ENCODE measurements at places on chromosomes 3 and 15. TPM values are rescaled to one million over a fixed set of nuclear protein-coding genes. Genes with fewer than 3 reads are reported as not detected.

DNA sequence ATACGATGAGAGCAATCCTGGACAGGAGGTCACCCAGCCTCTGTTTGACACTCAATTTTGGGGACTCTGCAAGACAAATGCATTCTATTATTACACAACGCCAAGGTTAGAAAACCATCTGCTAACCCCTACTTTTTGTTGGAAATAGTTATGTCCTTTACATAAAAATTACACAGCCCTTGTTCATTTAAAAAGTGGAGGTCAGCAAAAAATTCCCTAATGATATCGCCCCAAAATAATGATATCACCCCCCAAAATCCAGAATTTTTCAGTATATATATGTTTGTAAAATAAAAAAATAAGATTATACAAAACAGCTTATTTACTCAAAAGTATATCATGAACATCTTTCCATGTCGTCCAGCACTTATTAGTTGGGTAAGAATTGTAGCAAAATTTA, 11.4 kb downstream of the ROPN1 start:
- DNase-seq = no peak

DNA sequence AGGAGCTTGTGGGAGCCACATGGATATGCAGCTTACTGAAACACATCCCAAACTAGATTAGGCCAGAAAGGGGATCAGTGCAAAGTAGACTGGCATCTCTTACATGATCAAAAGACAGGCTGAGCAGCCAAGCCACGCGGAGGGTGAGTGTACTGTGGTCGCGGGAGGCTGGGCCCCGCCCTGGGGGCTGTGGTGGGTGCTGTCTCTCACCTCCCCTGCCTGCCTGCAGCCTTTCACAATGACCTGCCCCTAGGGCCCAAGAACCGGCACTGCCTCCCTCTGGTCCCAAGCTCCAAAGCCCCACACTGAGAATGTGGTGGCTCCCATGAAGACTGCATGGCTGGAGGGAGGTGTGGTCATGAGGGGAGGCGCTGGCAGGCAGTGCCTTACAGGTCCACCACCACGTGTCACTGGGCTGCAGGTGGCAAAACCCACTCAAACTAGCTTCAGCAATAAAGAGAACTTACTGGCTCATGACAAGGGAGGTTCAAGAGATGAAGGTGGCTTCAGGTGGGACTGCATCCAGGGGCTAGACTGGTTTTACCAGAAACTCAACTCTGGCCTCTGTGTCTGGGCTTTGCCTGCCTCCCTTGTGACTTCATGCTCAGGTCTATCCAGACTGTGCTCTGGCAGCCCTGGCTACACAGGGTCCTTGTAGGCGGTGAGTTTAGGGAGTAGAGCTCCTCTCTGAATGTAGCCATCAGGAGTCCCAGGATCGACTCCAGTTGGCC, 27.4 kb upstream of the PLXND1 start:
- no peak for DNase-seq

Gene PCCB
- total RNA-seq = 65.5 TPM

Gene CKMT1A
- 0.78 TPM for total RNA-seq

DNA sequence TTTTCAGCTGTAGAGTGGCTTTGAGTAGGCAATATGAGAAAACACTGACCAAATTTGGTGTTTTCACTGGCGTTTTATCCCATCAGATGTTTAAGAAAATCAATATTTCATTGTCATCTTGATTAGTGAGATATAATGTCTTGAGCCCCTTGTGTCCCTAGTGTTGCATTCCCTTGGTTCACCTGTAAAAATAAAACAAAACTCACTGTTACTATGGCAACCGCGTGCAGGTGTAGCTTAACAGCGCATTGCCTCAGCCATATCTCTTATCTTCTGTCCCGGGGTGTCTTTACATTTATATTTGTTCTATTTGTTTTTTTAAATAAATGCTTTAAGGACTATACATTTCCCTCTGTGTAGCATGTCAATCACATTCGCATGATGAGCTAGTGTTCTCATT, 551.6 kb downstream of the ZIC1 start:
- DNase-seq = no peak

DNA sequence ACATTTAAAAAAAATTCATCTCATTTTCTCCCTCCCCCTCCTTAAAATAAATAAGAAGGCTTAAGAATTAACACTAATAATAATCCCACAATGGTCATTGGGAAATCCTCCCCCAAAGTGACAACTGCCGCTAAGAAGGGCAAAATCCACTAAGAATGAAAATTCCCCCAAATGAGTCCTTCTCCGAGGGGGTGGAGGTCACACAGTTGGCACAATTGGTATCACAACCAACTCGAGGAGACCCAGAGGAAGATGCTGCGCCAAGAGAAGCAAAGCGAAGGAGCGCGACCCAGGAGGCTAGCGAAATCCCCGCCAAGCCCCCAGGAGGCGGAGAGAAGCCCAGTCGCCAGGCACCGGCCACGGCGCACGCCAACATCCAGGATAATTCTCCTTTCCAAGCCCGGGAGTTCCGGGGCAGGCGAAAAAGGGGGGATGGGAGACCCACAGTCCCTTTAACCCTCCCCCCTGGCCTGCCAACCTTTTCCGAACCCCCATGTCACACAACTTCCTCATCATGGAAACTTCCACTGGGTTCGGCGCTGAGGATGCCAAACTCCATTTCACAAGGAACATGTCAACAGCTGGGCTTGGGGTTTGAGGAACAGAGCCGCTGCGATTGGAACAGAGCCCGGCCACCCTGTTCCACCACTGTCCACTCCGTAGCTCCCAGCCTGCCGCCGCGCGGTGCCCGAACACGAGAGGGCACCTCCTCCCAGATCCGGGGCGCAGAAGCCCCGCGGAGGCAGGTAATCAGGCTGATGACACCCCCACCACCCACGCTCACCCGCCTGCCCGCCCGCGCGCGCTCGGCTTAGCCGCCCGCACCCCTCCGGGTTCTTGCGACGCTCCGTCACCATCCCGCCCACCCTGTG, 668 bp downstream of the THRB start:
- DNase-seq = peak; percentile 53

DNA sequence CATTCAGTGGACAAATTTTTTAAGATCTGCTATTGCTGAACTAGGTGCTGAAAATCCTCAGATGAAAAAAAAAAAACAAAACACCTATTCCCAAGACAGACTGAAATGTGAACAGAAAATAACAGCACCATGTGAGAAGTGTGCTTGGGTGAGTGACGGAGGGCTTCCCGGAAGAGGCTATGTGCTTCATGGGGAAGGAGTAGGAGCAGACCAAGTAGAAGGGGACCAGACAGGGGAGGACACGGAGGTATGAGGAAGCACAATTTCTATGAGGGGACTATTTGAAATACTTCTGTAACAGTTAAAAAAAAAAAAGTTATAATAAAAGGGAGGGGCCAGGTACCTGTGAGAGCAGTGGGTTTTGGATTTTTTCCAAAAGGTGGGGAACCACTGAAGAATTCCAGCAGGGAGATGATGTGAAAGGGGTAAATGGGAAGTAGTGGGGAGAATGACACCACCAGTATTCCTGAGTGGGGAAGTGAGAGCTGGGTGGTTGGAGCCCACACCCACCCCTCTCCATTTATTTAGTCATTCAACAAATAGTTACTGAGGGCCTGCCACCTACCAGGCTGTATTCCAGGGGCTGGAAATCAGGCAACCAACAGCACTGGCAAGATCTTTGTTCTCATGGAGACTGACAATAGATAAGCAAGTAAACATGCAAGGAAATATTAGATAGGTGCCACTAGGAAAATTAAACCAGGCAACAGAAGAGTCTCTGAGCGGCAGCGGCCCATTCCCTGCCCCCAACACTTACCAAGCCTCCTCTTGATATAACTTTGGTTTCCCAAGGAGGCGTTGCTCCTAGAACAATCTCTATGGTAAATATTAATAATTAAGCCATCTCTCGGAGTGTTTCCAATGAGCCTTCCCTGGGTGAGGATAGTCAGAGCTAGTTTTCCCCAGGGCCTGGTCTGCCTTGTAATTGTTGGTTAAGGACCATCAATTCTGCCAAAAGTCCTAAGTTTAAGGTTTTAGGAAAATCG, 3.8 kb upstream of the USP3 start:
- DNase-seq = peak; percentile 77

Gene PAQR9
- 0.03 TPM for total RNA-seq

- no peak for DNase-seq
Observed at GRCh38 chr3:183375787-183376186, 52.6 kb downstream of the MCF2L2 start.

DNA sequence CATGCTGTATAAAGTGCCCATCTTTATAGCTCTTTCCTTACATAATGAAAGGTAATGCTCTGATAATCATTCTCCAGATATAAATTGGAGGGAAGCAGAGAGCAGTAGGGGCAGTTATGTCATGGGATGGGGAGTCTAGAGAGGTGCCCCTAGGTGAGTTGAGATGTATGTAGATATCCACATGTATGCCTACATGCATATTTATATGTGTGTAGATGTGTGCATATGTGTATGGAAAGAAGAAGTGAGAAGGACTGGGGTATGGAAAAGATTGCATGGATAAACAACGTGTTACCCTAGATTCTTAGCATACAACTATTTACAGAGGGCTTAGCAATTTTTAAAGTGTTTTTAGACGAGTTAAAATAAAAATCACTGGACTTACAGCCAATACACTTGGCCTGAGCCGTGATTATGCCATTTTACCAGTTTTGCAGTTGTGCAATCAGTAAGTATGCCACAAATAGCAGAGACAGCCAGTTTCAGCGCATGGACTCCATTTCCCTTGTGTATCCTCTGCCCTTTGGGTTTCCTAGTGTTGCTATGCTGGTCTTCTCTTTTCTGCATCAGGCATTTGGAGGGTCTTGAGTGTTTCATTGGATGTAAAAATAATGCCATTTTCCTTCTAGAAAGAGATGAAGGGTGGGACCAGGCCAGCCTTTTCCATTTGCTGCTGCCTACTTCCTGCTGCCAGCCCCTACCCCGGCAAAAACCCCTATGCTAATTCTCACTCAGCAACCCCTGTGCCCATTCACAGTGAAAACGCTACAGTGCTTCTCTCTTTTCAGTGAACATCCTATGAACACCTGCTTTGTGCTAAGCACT, 199.4 kb upstream of the NR2E3 start:
- no peak for DNase-seq

- DNase-seq = no peak
Observed at GRCh38 chr15:33859992-33860545, 108.2 kb upstream of the CHRM5 start.

Gene GPR62
- total RNA-seq = not detected

Gene C15orf62
- 0.64 TPM for total RNA-seq

- no peak for DNase-seq
Observed at GRCh38 chr3:81261996-81262395, 499.4 kb downstream of the GBE1 start.

GRCh38 chr3:157088601-157089454, 71.1 kb downstream of the CCNL1 start:
- peak; percentile 98 for DNase-seq

- DNase-seq = no peak
Observed at GRCh38 chr15:73369154-73369694, 466 bp upstream of the HCN4 start.

DNA sequence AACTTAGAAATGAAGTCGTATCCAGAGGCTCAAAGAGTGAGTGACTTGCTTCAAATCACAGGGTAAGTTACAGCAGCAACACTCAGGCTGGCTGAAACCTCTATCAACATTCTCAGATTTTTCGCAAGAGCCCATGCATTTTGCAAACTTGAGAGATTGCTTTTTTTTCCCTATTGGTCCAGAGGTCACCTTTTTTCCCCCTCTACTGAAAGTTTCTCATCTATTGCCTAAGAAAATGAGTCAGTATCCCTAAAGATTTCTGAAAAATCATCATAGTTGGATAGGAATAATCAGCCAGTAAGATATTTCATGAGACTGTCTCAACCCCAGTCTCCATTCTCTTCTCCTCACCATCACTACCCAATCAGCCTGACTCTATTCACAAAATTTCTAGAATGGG, 410.6 kb downstream of the FOXP1 start:
- no peak for DNase-seq

- DNase-seq = no peak
Observed at GRCh38 chr3:193269343-193270028, 28.5 kb downstream of the PLAAT1 start.

Measured in Caki2 (cell line).